ENCODE measurements at places on chromosomes 3 and 15.
A peak's percentile ranks its signal among the peaks of the same experiment; 100 is the strongest.

DNA sequence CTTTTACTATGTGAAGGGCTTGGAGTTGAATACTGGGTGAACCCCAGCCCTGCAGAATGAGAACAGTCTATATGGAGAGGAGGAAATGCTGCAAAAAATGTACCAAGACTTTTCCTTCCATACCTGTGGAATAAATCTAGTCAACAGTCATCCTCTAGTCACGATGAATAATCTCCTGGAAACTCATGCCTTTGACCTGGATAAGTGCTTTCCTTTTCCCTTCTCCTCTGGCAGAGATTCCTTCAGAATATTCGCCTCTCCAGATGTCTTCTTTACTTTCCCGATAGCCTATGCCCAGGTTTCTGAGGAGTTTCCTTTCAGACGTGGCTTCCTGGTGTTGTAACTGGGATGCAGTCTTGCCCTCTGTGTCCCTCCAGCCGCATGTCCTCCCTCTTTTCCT is 28.1 kb downstream of the CCNL1 start:
- no peak for DNase-seq

DNA sequence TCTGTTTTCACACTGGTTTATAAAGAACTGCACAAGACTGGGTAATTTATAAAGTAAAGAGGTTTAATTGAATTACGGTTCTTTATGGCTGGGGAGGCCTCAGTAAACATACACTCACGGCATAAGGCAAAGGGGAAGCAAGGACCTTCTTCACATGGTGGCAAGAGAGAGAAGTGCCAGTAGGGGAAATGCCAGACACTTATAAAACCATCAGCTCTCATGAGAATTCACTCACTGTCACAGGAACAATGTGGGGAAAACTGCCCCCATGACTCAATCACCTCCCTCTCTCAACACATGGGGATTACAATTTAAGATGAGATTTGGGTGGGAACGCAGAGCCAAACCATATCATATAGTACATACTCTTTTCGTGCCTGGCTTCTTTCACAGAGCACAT is 42.4 kb downstream of the MAP2K1 start:
- no peak for DNase-seq

- DNase-seq = no peak
Observed at GRCh38 chr3:52388348-52388821, 56.5 kb downstream of the SEMA3G start.

DNA sequence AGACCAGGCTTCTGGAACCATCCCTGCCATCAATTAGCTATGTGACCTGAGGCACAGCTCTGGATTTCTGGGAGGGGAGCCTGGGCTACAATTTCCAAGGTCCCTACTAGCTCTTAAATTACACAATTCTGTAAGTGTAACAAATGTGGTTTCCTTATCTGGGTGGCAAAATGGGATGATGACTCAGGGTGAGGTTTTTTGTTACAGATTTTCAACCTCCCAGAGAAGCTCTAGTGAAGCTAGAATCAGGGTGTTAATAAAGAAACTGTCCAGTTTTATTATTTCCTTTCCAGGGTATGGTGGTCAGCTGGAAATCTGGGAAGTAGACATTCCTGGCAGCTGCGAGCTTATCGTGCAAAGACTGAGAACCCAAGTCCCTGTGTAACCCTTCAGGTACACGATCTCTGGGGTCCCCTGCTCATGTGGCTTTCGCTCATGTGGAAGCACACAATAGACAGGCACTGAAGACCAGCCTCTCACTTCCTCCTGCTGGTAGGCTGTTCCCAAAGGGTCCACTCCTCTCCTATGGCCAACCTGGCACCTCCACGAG is 7.3 kb downstream of the RAB27A start:
- DNase-seq = no peak

GRCh38 chr3:169457807-169458697 is 205.5 kb downstream of the MECOM start:
- DNase-seq = no peak

GRCh38 chr15:40330368-40330836 is 6.9 kb downstream of the INAFM2 start:
- DNase-seq = no peak

- no peak for DNase-seq
Observed at GRCh38 chr3:127820221-127820825, 2.0 kb downstream of the MGLL start.

DNA sequence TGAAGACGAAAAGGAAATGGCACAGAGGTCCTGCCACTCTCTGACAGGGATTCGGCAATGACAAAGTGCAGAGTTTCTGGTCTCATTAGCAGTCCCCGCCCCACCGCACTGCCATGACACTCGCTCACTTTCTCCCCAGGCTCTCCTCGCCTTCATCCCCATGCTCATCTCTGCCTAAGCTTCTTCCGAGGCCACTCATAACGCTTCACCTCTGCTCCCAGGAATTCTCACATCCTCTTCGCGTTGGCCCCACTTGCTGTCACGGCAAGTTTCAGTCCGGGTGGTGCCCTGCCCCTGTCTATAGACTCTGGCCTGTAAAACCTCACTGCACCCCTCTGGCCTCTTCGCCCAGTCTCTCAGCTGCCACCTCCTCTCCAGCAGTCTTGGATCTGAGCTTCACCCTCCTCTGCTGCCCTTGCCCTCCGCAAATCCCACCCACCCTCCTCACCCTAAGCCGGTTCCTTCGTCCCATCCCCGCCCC is 654 bp downstream of the RUBCN start:
- DNase-seq = peak; percentile 43

GRCh38 chr15:88835119-88835518 is 31.9 kb downstream of the ACAN start:
- no peak for DNase-seq

- peak; percentile 18 for DNase-seq
Observed at GRCh38 chr3:177426878-177427495, 229.7 kb upstream of the TBL1XR1 start.

GRCh38 chr15:87508086-87508485 is 748.5 kb downstream of the NTRK3 start:
- DNase-seq = no peak

DNA sequence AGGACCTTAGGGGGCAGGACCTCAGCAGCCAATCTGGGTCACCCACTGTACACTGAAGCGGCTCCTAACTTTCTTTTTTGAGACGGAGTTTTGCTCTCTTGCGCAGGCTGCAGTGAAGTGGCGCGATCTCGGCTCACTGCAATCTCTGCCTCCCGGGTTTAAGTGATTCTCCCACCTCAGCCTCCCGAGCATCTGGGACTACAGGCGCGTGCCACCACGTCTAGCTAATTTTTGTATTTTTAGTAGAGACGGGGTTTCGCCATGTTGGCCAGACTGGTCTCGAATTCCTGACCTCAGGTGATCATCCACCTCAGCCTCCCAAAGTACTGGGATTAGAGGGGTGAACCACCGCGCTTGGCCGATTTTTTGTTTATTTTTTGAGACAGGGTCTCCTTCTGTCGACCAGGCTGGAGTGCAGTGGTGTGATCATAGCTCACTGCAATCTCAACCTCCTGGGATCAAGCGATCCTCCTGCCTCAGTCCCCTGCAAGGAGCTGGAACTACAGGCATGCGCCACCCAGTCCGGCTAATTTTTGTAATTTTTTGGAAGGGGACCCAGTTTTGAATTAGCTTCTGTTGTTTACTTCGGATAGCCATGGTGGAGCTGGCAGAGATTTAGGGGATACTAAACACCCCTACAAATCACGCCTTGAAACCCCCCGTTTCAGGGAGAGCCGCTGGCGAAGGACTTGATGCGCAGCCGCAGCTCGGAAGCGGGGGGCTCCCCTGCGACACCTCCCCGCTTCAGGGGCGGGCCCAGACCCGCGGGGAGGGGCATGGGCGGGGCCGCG is 1.5 kb upstream of the CLK3 start:
- peak; percentile 93 for DNase-seq

GRCh38 chr15:88258093-88258641 is 1.6 kb upstream of the NTRK3 start:
- no peak for DNase-seq

GRCh38 chr3:190032923-190033322 is 87.8 kb downstream of the P3H2 start:
- DNase-seq = no peak

DNA sequence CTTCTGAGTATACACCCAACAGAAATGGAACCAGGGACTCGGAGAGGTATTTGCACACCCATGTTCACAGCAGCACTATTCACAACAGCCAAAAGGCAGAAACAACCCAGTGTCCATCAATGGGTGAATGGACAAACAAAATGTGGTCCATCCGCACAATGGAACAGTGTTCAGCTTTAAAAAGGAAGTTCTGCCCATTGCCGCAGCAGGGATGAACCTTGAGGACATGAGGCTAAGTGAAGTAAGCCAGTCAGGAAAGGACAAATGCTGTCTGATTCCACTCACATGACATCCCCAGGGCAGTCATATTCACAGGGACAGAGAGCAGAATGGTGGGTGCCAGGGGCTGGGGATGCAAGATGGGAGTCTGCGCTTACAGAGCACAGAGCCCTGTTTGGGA is 7.5 kb downstream of the IQSEC1 start:
- no peak for DNase-seq

GRCh38 chr15:66923438-66923881 is 141.9 kb upstream of the SMAD3 start:
- peak; percentile 31 for DNase-seq

DNA sequence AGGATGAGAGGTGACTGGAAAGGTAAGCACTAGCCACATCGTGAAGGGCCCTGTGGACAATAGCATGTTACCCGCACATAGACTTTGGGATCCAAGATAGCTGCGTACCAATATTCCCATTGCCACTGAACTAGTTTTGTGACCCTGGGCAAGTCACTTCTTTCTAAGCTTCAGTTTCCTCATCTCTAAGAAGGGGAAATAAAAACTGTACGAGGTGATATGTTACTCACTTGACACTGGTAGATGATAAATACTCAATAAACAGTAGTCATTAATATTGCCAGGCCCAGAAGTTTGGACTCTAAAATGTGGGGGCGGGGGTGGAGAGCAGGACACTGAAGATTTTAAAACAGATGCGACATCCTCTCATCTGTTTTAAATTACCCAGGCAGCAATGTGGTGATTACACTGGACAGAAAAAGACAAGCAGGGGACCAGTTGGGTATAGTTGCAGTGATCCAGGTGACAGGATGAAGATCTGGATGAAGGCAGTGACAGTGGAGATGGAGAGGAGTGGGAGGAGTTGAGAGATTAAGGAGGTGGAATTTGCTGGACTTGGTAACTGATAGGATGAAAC is 2.5 kb downstream of the ATG7 start:
- no peak for DNase-seq

- no peak for DNase-seq
Observed at GRCh38 chr3:194395212-194395611, 3.9 kb downstream of the GP5 start.

DNA sequence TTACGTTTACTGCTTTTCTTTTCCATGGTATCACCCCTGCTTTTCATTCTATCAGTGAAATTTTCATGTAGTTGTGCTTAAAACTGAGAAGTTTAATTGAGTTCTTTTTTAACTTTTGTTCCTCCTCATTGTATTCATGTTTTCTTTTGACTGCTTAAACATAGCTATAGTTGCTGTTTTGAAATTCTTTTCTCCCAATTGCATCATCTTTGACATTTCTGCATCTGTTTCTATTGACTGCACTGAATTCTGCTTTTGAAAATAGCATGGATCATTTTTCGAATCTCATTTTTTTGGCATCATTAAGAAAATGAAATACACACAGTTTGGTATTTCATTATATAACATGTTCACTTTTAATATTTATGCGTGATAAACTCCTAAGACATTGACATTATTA is 694.9 kb downstream of the MECOM start:
- no peak for DNase-seq
